Activated CD4-positive, alpha-beta T cell treated with anti-CD3 and anti-CD28 coated beads for 48 hours (primary cell): ENCODE measurements at places on chromosomes 4 and X.

DNA sequence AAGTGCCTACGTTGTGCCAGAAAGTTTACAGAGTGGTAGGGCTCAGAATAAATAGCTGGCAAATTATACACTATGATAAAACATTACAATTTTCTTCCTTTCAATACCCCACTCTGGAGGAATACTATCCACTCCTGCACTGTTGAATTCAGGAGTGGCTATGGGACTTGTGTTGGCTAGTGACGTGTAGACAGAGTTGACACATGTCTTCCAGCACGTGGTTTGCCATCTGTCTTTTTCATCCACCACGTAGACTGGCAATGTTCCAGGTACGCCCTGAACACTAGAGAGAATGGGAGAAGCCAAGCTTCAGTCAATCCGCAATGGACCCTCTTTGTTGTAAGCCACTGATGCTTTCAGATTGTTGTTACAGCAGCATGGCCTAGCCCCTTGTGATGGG lies 168.8 kb upstream of the RBPJ start:
- DNase-seq: peak; percentile 31

DNA sequence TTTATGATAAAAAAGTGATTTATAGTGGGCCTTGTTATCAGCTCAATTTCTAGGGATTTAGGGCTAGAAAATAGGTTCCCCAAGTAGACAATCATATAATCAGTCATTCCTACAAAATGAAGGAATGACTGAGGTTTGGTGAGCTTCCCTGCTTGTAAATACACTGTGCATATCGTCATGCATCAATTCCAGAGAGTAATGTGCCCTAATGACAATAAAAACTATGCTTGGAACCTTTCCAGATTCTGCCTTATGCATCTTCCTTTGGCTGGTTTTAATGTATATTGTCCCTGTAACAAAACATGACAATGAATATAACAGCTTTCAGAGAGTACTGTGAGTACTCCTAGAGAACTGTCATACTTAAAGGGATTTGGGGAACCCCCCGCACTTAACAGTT lies 1310.9 kb downstream of the PCDH7 start:
- no peak for DNase-seq

GRCh38 chr4:89755220-89755619 lies 81.7 kb downstream of the SNCA start:
- DNase-seq: no peak

GRCh38 chr4:113636438-113636818 lies 125.1 kb downstream of the CAMK2D start:
- no peak for DNase-seq

DNA sequence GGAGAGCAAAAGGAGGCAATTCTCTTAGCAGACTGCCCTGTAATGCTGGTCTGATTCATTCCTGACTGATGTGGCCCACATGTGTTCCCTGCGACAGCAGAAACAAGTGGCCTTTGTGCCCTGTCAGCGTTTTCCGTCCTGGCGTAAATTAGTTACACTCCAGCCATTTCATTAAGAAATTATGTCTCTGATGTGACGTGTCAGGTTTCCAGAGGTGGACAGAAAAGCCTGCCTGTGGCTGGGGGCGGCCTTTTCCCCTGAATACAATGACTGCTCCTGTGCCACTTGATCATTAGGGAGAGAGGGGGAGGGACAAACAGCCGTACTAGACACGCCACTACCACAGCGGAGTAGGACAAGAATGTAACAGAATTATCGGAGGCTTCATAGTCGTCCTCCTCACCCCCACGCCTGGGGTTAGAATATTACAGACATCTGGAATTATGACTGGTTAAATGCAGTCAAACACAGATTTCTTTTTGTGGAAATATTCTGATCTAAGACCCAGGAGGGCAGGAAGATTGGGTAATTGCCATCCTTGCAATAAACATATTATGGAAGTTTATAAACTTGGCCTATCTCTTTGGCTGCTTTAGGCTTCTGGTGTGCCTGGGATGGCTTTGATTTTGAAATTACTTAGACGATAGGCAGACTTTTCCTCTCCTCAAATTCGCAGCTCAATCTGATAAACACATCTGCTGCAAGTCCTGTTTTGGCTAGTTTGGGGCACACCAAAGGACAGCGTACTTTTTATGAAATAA lies 146.2 kb upstream of the BCOR start:
- DNase-seq: no peak

DNA sequence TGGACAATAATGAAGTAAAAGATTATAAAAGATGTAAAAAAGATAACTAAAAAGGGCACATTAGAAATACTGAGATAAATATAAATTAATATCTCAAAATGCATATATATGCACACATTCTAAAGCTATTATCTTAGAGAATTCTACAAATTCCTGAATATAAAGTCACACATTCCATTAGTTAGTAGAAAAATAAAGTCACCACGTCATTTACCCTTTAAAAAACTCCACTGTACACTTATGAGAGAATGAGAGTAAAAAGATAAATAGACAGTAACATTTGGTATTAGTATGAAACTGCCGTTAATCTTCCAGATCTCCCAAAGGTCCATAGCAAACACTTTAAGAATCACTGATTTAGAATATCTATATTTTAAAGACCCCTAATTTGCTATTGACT lies 67.2 kb upstream of the IL15 start:
- no peak for DNase-seq

DNA sequence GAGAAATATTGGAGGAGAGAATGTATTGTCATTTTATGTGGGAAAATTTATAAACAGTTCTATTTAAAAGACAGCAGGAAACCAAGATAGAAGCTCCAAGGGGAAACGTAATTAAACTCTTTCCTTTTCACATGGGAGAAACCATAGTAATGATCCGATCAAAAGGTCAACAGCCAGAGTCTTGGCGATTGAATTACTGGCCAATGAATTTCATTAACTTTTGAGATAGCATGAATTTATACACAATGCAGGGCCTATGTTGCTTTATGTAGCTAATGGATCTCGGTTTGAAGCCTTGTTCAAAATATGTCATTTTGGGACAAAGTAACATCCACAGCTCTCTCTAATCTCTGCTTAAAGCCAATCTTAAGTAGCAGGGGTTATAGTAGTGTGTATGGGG lies 897.5 kb upstream of the NDST4 start:
- no peak for DNase-seq

GRCh38 chr4:62135565-62136156 lies 935.5 kb downstream of the ADGRL3 start:
- no peak for DNase-seq

- DNase-seq: peak; percentile 18
Observed at GRCh38 chrX:129932821-129933321, 26.9 kb downstream of the UTP14A start.

GRCh38 chrX:30504309-30504708 lies 73.3 kb downstream of the TASL start:
- DNase-seq: no peak

- DNase-seq: peak; percentile 60
Observed at GRCh38 chrX:133921764-133922389, 63.5 kb downstream of the GPC3 start.

DNA sequence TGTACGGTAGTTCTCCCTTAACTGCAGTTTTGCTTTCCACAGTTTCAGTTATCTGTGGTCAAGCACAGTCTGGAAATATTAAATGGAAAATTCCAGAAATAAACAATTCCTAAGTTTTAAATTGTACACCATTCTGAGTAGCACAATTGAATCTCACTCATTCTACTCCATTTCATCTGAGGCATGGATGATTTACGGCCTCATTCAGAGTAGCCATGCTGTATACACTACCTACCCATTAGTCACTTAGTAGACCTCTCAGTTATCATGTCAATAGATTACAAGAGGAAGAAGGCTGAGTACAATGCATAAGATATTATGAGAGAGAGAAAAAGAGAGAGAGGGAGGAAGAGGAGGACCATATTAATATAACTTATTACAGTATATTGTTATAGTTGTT lies 77.5 kb downstream of the ENOX2 start:
- DNase-seq: no peak

DNA sequence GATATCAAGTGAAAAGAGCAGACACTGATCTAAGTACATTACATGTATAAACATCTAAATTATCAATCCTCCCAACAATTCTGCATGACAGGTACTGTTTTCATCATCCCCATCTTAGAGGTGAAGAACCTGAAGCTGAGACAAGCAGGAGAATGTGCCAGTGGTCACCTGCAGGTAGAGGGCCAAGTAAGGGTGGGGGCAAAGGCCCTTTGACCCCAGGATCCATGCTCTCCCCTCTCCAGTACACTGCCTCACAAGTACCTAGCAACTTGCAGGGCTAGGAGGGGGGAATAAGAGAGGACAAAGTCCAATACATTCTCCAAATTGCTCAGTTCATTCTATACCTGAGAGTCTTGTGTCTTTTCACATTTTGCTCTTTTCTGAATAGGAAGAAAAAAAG lies 8.3 kb upstream of the MAP7D2 start:
- DNase-seq: no peak

DNA sequence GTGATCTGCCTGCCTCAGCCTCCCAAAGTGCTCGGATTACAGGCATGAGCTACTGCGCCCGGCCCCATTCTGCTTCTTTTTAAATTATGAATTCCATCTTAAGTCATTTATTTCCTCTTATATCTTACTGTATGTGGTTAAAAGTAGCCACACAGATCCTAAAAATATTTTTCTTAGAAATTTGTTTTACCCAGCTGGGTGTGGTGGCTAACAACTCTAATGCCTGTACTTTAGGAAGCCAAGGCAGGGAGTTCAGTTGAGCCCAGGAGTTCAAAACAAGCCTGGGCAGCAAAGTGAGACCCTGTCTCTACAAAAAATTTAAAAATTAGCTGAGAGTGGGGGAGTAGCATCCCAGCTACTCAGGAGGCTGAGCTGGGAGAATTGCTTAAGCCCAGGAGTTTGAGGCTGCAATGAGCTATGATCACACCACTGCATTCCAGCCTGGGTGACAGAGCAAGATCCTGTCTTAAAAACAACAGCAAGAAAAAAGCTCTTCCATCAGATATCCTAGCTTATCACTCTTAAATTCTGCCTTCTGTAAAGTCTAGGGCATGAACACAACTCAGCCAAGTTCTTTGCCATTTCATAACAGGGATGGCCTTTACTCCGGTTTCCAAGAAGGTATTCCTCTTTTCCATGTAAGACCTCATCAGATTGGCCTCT lies 15.1 kb upstream of the AFF1 start:
- no peak for DNase-seq

- DNase-seq: no peak
Observed at GRCh38 chr4:110778521-110778920, 155.6 kb upstream of the PITX2 start.

DNA sequence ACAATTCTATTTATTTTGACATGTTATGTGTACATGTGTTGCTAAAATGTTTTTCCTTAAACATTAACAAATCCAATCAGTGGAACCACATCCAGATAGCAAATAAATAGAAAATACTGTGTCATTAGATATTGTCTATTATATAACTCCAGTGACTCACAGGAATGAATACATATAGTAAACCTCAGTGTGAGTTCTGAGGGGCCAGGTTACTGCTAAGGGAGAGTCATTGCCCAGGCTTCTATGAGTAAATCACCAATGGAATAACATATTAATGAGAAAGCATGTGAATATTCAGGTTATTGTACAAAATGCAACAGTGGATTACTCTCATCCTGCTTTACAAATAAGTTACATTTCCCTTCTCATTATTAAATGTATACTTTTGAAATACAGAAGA lies 27.2 kb downstream of the TACR3 start:
- DNase-seq: no peak

DNA sequence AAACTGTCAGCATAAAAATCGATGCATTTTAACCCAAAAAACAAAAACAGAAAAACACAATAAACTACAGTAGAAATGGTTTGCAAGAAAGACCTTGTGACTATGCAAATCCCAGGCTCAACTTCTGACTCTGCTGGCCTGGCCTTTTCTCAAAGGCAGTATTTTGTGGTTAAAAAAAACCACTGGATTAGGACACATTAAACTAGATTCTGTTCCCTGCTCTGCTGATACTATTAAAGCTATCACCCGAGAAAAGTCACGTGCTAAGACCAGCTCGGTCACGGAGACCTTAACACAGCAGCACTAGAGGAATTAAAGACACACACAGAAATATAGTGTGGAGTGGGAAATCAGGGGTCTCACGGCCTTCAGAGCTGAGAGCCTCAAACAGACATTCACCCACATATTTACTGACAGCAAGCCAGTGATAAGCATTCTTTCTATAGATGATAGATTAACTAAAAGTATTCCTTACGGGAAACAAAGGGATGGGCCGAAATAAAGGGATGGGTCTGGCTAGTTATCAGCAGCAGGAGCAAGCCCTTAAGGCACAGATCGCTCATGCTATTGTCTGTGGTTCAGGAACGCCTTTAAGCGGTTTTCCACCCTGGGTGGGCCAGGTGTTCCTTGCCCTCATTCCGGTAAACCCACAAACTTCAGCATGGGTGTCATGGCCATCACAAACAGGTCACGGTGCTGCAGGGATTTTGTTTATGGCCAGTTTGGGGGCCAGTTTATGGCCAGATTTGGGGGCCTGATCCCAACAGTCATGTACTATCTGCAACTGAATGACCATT lies 16.1 kb downstream of the CBR4 start:
- no peak for DNase-seq

DNA sequence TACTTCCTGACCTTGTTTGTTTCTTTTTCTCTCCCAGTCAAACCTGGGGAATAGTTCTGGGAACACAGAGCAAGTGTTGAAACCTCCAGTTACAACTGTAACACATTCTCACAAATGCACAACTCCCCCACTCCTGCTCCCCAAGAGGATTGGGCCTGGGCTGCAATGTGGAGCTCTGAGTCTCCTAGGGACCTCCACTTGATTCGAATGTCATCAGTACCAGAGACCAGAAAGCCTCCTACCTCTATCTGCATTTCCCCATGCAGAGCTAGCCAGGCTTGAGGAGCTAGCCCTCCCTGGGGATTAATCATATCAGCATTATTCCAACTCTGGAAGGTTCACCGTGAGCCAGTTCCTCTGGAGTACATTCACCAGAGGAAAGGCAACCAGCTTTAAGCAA lies 41.7 kb upstream of the CITED1 start:
- DNase-seq: no peak

- DNase-seq: no peak
Observed at GRCh38 chrX:21383546-21383945, 9.3 kb downstream of the CNKSR2 start.

DNA sequence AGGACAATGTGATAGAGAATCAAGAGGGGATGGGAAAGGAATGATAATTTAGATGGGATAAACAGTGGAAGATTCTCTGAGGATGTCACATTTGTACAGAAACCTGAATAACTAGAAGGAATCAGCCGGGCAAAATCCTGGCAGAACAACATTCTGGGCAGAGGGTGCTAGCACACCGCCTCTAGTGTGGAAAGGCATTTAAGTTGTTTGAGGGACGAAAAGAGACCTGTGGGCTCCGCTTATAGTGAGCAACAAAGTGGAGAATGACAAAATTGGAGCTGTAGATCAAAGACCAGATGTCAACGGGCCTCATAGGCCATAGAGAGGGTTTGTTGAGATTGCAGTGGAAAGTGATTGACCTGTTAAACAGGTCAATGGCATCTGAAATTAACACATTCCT lies 596.0 kb upstream of the SLIT2 start:
- DNase-seq: no peak

DNA sequence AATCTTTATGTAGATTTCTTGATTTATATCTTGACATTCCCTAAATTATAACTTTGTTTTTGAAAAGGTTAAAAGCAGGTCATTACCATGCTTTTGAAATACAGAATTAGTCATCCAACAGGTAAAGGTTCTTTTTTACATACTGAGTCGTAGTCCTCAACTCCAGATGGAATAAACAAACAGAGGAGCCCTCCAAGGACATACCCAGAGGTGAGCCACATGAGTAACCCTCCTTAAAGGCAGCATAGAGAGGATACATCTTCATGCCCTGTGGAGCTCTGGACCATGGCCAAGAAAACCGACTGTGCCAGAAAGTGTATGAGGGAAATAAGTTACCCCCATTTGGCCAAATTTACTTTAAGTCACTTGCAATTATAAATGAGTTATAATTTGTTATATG lies 95.3 kb upstream of the MCF2 start:
- no peak for DNase-seq

GRCh38 chr4:83417566-83417965 lies 38.1 kb downstream of the HELQ start:
- DNase-seq: no peak
